ENCODE measurements at places on chromosomes 16 and 17.

DNA sequence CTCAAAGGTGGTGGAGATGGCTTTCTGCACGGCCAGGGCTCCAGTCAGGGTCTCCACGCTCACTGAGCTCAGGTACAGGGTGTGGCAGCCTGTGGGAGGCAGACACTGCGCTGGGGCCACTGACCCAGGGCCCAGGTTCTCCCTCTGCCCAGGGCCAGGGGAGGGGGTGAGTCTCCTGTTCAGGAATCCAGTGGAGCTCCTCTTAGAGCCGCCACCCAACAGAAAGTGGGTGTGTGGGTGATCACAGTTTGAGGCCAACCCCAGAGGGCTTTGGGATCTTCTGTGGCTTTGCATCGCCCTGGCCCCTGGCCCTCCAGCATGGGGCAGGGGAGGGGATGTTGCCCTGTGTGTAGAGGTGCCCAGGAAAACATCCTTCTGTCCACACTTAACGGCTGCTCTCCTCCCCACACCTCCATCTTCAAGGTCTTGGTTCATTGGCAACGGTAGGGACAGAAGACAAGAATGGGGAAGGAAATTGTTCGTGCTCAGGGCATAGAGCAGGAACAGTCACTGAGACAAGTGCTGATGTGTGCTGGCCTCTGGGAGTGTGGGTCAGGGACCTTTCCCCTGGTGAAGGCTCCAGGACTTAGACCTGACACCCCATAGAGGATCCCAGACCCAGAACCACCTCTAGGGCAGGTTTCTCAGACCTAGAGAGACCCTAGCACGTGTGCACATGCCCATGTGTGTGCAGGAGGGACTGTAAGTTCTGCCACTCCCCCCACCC is 21.5 kb downstream of the TNS4 start:
- no peak for DNase-seq

GRCh38 chr17:77959926-77960521 is 1.5 kb downstream of the TNRC6C start:
- no peak for DNase-seq

DNA sequence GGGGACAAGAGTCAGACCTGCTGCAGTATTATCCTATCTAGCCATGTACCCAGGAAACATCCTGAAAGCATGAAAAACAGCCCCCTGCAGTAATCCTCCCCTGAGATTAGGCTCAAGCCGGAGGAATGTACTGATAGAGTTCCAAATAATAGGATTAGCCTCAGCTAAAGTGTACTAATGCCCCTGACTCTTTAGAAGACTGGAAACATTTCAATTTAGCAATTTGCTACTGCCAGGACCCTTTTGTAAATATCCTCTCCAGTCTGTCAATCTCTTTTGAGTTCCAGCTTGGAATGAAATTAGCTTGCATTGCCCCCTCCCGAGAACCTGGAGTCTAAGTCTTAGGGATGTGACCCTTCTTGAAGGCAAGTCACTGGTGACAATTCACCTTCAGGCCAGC is 110.8 kb upstream of the DNAH9 start:
- no peak for DNase-seq

- no peak for DNase-seq
Observed at GRCh38 chr17:337866-338265, 14.7 kb downstream of the RPH3AL start.

DNA sequence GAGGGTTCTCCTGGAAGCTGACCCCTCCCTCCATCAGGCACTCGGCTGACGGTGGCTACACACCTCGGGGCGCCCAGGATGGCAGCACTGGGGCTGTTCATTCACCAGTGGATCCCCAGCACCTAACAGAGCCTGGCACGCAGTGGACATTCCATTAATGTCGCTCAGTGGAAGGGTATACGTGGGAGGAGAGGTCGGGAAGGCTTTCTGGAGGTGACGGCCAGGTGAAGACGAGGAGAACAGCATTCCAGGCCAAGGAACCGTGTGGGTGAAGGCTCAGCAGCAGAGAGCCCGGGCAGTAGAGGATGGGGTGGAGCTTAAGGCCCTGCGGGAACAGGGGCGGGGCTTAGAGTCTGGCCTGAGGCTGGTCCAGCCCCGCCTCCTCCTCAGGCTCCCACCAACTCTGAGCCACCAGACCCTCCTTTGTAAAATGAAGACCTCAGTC is 2.5 kb upstream of the HS3ST6 start:
- DNase-seq, result no peak

DNA sequence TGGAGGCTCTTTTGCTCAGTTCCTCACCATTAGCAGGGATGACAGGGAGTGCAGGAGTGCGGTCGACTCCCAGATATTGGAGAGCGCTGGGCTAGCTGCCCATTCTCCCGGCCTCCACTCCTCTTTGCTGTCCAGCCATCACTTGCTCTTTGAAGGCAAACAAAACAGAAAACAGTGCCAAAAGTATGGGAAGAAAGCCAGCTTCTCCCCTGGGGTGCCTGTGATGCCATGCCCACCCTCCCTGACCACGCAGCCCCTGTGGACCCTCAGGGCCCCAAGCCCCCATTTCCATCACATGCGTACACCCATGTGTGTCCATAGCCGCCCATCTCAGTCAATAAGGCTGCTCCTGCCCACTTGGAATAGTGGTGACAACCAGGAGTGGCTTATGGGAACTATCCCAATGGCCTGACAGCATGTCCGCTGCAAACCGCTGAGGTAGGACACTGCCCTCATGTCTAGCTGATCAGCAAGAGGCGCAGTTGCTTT is 30.0 kb downstream of the MAPT start:
- DNase-seq, result no peak

- DNase-seq, result no peak
Observed at GRCh38 chr17:33396818-33397217, 103.7 kb upstream of the ASIC2 start.
